LHCN-M2 (cell line): ENCODE measurements at places on chromosomes 2 and 18. TPM values are rescaled to one million over a fixed set of nuclear protein-coding genes. Genes with fewer than 3 reads are reported as not detected.

The IL36A gene
- not detected in 2 replicates for total RNA-seq

The LINC00305 gene
- total RNA-seq, result not detected in 2 replicates

The CELF4 gene
- not detected in 2 replicates for total RNA-seq

The SERPINB5 gene
- not detected in 2 replicates for total RNA-seq

The TWIST2 gene
- total RNA-seq, result 26.2 and 28.5 TPM in 2 replicates

The GREB1 gene
- 0.38 and 0.57 TPM in 2 replicates for total RNA-seq

The MAL gene
- not detected in 2 replicates for total RNA-seq

The CCBE1 gene
- 54.9 and 92.6 TPM in 2 replicates for total RNA-seq

The FAHD2B gene
- 0.23 and 1.3 TPM in 2 replicates for total RNA-seq

The MSTN gene
- total RNA-seq, result 6.8 and 11.0 TPM in 2 replicates

The PID1 gene
- 32.3 and 35.6 TPM in 2 replicates for total RNA-seq

The GAREM2 gene
- total RNA-seq, result 1.2 and 1.3 TPM in 2 replicates

- no peak for DNase-seq
These were observed 66.8 kb upstream of the FOSL2 start for GRCh38 chr2:28325567-28326468.

DNA sequence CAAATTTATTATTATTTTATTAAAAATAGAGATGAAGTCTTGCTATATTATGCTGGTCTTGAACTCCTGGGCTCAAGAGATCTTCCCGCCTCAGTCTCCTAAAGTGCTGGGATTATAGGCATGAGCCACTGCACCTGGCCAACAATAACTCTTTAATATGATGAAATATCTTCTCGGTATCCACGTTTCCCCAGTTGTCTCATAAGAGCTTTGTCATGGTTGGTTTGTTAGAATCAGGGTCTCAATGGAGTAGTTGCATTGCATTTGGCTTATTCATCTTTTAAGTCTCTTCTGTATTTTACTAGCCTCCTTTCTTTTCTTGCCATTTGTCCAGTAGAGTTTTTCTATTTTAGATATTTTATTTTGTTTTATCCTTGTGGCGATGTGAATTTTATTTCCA, 32.7 kb upstream of the DLX2 start:
- DNase-seq, result peak; percentile 61

GRCh38 chr2:39737661-39738060, 41.4 kb downstream of the THUMPD2 start:
- DNase-seq, result peak; percentile 86

DNA sequence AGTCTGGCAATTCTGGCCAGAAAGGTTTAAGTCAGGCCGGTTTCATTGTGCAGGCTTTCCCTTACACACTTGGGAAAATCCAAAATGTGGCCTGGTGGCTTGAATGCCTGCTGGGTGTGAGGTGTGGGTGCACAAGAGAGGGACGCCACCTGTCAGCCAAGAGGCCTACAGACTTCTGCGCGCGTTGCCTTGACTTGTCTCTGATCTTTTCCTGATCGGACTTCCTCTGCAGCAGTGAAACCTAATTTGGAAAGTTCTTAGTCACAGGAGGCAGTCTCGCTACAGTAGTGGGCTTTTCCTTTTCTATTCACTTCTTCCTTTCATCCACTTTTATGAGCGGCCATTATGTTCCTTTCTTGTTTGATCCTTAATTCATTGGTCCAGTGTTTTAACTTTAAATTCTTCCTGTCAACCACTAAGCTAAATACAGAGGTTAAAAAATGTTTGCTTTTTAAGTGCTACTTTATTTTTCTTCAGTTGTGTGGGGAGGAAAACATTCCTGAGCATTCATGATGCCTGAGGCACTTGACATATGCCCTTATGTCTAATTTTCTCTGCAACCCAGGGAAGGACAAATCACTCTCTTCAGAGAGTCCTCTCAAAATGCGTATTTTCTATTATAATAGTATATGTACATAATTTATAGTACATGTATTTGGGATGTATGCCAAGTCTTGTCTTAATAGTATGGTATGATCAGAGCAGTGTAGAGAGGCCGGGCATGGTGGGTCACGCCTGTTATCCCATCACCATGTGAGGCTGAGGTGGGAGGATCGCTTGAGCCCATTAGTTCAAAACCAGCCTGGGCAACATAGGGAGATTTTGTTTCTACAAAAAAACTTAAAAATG, 128.9 kb downstream of the WDSUB1 start:
- no peak for DNase-seq

DNA sequence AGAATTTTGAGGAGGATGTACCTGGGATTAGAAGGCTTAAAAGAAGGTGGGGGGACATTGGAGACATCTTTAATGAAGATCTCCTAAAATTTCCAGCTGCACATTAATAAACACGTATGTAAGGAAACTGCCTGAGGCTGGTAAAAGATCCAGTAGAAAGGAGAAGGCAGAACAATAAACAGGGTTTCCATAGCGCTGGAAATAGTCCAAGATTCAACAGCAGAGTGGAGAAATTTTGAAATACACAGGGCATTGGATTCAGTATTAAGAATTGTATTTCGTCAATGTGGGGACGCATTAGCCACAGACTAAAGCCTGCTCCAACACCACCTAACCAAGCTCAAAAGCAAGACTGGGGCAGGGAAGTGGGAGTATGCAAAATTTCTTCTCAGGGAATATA, 606.9 kb upstream of the NRXN1 start:
- DNase-seq, result no peak

DNA sequence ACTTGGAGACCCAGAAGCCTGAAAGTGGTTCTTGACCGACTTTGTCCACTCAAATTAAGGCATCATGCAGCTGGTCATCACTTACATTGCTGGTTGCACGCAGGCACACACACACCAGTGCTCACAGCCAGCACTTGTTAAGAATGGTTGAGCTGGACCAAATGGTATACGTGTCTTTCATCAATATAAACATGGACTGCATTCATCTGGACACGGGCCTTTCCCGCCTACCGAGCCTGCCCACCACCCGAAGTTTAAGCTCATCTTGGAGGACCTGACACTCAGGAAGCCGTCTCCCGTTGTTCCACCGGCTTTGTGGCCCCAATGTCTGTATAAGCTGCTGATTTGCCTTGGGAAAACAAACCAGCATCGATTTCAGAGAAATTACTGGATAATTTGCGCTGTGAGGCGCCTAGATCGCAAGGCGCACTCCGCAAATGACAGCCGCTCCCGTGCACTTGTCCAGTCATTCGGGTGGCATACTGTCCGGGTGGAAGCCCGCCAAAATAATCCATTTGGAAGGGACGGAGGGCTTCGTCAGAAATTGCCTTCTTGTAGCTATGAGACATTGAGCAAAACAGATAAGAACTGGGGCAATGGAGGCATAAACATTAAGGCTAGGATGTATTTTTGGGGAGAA, 40.1 kb upstream of the AKAIN1 start:
- DNase-seq, result peak; percentile 13

GRCh38 chr2:235592836-235593235, 99.0 kb downstream of the AGAP1 start:
- no peak for DNase-seq

DNA sequence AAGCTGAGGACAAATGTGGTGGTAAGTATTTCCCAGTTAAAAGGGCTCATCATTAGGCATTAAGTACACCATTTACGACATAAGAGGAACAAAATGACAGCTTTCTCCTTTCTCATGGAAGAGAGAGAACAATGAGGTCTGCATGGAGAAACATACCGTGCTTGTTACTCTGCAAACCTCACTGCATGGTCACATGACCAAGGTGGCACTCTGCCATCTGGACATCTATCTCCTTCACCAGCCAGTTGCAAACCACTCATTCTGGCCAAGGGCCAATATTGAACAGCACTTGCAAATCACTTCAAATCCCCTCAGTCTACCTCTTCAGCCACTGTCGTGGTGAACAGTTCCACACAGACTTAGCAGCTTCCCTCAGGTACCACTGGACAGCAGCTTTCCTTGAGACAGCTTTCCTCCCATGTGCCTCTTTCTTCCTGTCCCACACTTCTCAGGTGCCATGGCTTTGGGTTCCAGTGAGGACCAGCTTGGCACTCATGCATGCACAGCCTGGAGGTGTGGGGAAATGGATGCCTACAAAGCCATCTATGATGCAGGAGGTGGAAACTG, 29.5 kb upstream of the DPP4 start:
- peak; percentile 47 for DNase-seq

DNA sequence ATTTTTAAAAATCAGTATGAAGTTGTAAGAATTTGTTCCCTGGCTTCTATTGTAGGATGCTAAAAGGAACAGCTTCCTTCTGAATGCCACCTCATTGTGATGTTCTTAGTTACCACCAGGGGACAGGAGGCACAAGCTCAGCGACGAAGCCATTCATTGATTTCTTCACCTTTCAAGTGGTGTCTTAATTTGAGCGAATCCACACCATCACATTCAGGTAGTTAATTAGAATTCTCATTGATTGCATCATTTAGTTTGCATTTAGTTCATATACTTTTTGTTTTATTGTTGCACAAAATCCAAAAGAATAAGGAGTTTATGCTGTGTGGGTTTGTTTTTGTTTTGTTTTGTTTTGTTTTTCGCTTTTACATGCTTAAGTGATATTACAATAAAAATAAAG, 23.1 kb downstream of the CYP27C1 start:
- no peak for DNase-seq

DNA sequence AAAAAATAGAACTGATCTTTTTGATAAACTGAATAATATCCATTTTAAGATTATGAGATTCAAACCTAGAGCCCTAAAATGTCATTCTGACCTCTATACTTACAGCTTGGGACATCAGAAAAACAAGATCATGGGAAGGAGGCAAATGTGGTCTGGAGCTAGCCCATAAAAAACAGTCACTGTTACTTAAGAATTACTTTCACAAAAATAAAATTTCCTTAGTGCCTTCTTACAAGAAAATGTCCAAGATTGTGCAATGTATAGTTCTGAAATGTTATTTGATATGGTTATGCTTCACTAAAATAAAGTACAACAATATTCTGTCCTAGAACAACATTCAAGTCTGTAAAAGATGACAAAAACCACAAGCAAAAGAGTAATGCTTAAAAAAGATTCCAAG, 247.6 kb downstream of the DYM start:
- DNase-seq, result peak; percentile 73

DNA sequence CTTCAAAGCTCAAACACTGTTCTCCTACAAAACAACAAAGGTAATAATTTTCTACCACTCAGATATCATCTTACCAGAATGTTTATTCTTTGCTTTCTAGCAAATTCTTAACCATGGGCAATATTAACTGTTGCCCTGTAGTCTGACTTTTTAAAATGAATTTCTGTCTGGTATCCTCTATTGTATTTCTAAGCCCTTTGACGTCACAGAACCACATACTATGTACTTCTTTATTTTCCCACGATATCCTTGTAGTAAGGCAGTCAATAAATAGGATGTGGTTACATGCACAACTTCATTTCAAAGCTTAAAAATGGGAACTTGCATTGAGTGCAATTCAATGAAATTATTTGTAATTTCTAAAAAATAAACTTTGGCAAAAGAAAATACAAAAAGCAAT, 58.7 kb downstream of the THADA start:
- peak; percentile 40 for DNase-seq

GRCh38 chr2:62663411-62663810, 42.1 kb upstream of the EHBP1 start:
- DNase-seq, result peak; percentile 32

DNA sequence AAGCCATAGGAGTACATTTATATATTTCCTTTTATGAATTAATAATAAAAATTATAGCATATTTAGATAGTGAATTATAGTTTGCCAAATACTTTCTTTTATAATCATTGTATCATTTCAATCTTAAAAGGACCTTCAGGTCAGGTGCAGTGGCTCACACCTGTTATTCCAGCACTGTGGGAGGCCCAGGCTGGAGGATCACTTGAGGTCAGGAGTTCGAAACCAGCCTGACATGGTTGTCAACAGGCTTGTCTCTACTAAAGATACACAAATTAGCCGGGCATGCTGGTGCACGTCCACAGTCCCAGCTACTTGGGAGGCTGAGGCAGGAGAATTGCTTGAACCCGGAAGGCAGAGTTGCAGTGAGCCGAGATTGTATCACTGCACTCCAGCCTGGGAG, 19.7 kb downstream of the APOB start:
- DNase-seq, result no peak

GRCh38 chr18:74950479-74950878, 258.5 kb downstream of the PTGR3 start:
- DNase-seq, result no peak

DNA sequence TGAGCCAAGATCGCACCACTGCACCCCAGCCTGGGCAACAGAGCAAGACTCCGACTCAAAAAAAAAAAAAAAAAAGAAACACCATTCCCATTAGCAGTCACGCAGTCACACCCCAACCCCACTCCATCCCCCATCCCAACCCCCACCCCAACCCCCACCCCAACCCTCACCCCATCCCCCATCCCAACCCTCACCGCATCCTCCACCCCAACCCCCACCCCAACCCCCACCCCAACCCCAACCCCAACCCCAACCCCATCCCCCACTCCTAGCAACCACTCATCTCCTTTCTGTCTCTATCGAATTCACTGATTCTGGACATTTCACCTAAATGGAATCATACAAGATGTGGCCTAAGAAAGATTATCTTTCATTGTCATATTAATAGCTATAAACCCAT, 25.9 kb upstream of the ATP9B start:
- DNase-seq, result no peak

DNA sequence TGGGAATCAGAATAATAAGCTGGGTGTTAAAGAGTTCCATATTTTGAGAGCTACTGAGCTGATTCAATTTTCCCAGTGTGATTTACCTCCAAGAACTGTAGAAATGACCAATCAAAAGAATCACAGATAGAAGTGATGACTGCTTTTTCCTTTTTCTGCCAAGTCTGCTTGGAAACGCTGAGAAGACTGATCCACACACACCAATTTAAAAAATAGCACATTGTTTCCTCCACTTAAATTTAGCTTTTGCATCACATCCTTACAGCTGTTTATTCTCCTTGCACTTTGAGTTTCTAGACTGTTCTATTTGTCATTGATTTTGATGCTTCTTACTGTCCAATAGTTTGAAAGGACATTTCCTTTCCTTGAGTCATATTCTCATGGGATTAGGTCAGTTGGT, 590.3 kb upstream of the CHAC2 start:
- peak; percentile 32 for DNase-seq

DNA sequence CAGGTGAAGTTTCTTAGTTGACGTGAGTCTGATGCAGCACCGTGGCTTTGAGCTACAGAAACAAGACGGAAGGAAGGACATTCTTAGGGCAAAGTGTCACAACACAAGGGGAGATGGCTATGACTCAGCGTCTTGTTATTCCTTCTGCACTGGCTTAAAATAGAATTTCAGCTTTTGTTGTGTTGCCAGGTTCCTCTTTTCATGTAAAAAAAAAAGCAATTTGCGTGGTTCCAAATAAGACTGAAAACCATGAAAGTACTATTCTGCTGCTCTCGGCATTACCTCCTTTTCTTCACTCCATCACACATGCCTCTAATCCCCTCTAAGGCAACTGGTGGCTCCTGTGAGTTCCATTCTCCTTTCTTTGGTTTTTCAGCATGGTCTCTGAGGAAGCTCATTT, 150.1 kb downstream of the ANTXR1 start:
- peak; percentile 87 for DNase-seq

DNA sequence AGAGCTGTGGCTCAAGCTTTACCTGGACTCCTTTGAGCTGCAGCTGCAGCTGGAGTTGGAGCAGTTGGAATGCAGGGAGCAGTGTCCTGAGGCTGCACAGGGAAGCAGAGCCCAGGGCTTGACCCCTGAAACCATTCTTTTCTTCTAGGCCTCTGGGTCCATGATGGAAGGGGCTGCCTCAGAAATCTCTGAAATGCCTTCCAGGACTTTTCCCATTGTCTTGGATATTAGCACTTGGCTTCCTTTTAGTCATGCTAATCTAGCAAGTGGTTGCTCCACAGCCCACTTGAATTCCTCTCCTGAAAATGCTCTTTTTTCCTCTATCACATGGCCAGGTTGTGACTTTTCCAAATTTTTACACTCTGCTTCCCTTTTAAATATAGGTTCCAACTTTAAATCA, 108.6 kb upstream of the RNF152 start:
- DNase-seq, result no peak

- no peak for DNase-seq
These were observed 78.4 kb downstream of the LIMS1 start for GRCh38 chr2:108612514-108613183.
